IMR-90 (cell line): ENCODE measurements at places on chromosomes 5 and 9.
A peak's percentile ranks its signal among the peaks of the same experiment; 100 is the strongest.

- peak overlapping the region; percentile 61 for H3K4me3 ChIP-seq
- H3K27ac ChIP-seq = peak overlapping the region; percentile 62
- no peaks in the 10 kb centered on the region for H3K36me3 ChIP-seq
- DNase-seq = no peak
- H3K4me1 ChIP-seq = peaks cover 27% of the 10 kb centered on the region
Observed at GRCh38 chr9:127980060-127980705, 606 bp downstream of the EEIG1 start.

DNA sequence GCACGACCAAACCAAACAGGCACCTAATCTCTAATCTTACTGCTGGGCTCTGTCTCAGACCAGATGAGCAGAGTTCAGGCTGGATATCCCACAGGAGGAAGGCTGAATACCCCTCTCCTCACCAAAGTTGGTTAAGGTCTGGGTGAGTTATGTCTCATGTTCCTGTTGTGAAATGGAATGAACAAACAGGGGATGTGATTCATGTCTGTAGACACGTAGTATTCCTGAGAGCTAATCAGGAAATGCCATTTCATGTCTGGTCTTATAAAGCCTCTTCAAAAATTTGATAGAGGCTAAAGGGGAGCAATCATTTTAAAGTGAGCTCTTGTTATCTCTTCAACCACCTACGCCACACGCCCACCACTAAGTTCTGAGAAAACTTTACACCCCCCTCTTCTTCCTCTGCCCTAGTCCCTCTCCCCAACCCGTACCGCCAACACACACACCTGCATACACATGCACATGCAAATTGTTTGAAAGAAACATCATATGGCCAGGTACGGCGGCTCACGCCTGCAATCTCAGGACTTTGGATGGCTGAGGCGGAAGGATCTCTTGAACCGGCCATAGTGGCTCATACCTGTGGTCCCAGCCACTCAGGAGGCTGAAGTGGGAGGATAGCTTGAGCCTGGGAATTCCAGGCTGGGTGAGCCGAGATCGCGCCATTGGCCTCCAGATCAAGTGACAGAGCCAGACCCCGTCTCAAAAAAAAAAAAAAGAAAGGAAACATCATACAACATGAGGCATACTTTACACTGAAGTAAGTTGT is 69.8 kb upstream of the RAI14 start:
- H3K27me3 ChIP-seq = no peaks in the 10 kb centered on the region
- H3K4me1 ChIP-seq = peaks cover 23% of the 10 kb centered on the region
- no peaks in the 10 kb centered on the region for H3K36me3 ChIP-seq

DNA sequence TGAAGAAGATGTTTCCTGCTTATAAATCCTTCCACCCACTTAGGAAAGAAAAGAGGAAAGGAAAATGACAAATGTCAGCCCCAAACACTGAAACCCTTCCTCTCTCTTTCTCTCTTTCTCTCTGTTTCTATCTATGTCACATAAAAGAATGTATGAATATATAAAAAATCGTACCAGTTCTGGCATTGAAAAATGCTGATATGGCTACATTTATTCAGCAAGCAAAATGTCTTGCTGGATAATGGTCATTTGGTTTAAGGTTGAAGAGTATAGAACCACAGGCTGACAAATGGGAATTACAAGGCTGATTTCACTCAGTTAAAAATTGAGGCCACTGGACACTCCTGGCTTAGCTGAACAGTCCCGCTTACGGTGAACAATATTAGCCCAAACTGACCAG is 335.9 kb downstream of the PARP8 start:
- no peaks in the 10 kb centered on the region for H3K27me3 ChIP-seq
- no peak overlapping the region for H3K27ac ChIP-seq
- H3K36me3 ChIP-seq = no peaks in the 10 kb centered on the region

DNA sequence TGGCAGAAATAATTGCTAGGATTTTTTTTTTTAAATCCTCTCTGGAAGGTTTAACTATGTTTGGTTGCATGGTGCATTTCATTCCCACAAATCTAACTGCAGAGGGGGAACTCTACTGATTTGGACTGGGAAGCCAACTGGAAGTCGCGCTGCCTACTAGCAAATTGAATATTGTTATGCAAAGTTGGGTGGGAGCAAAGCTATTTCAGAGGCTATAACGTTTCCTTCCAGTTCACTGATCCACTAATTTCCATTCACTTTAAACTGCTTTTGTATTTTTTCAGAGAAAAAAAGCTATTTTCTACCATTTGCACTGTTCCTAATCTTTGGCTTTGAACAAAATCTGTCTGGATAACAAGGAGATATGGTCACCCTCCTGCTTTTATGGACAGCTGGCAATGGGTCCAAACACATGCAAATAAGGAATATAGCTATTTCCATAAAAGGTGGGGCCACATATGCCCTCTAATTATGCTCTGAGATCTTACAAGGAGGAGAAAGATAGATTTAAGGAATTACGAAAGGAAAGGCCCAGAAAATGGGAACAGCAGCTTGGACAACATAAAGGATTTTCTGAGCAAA is 40.1 kb downstream of the MACIR start:
- DNase-seq = no peak
- no peak overlapping the region for H3K4me3 ChIP-seq
- peaks cover 1% of the 10 kb centered on the region; the same call in 1 of the 2 replicates for H3K4me1 ChIP-seq
- no peaks in the 10 kb centered on the region for H3K27me3 ChIP-seq
- no peak overlapping the region for H3K27ac ChIP-seq
- H3K36me3 ChIP-seq = no peaks in the 10 kb centered on the region

GRCh38 chr5:14081791-14082190 is 61.4 kb upstream of the TRIO start:
- no peak overlapping the region for H3K4me3 ChIP-seq
- no peaks in the 10 kb centered on the region for H3K36me3 ChIP-seq
- DNase-seq = peak; percentile 45
- H3K4me1 ChIP-seq = no peaks in the 10 kb centered on the region

DNA sequence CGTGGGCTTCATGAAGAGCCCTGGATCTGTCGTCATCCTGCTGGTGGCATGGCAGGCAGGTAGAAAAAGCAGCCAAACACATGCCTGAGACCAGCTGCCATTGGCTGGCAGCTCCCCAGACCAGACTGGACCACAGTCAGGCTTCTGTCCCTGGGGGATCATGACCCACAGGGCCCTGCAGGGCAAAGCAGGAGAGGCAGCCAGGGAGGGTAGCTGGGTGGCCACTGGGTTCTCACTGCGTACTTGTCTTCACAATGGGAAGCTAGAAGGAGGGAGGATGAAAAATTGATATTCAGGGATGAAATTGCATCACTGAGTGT is 67.8 kb upstream of the GARNL3 start:
- no peak overlapping the region for H3K27ac ChIP-seq
- H3K27me3 ChIP-seq = no peaks in the 10 kb centered on the region
- DNase-seq = no peak
- peaks cover 14% of the 10 kb centered on the region; the same call in 1 of the 2 replicates for H3K4me1 ChIP-seq
- H3K36me3 ChIP-seq = no peaks in the 10 kb centered on the region

GRCh38 chr9:21506626-21507482 is 24.7 kb upstream of the IFNE start:
- 0 out of 2 replicates have a peak overlapping the region, but pooled peaks have one; percentile 12 for H3K27ac ChIP-seq
- peaks cover 8% of the 10 kb centered on the region; the same call in 1 of the 2 replicates for H3K4me1 ChIP-seq
- H3K27me3 ChIP-seq = no peaks in the 10 kb centered on the region

DNA sequence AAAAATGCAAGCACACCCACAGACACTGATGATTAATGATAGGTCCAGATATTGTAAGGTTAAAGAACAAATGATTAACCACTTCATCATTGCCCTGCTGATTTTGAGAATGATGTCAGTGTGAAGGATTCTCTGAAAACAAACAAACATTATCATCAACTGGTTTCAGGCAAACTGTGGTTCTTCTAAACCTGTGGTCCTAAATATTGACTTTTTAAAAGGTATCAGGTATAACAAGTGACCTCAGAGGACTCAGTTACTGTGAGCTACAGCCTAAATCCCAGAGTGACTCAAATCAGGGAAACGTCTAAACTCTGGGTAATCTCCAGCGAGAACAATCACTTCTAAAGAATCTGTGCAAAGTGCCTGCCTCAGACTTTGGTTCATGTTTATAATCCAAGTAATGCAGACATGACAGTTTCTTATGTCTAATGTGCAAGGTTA is 172.3 kb upstream of the CDH6 start:
- DNase-seq = peak; percentile 85
- peaks cover 2% of the 10 kb centered on the region; the same call in 1 of the 2 replicates for H3K4me1 ChIP-seq
- no peak overlapping the region for H3K4me3 ChIP-seq
- H3K27me3 ChIP-seq = no peaks in the 10 kb centered on the region
- H3K36me3 ChIP-seq = no peaks in the 10 kb centered on the region
- H3K27ac ChIP-seq = no peak overlapping the region

GRCh38 chr9:122325124-122325523 is 45.7 kb upstream of the PTGS1 start:
- no peaks in the 10 kb centered on the region for H3K27me3 ChIP-seq
- DNase-seq = peak; percentile 52
- H3K4me1 ChIP-seq = peaks cover 11% of the 10 kb centered on the region
- peaks cover 11% of the 10 kb centered on the region for H3K36me3 ChIP-seq
- no peak overlapping the region for H3K4me3 ChIP-seq
